ENCODE measurements at places on chromosomes 16 and 17. TPM values are rescaled to one million over a fixed set of nuclear protein-coding genes. Genes with fewer than 3 reads are reported as not detected.

- no peak for DNase-seq
These were observed 25.6 kb upstream of the NTN1 start for GRCh38 chr17:8995711-8996110.

DNA sequence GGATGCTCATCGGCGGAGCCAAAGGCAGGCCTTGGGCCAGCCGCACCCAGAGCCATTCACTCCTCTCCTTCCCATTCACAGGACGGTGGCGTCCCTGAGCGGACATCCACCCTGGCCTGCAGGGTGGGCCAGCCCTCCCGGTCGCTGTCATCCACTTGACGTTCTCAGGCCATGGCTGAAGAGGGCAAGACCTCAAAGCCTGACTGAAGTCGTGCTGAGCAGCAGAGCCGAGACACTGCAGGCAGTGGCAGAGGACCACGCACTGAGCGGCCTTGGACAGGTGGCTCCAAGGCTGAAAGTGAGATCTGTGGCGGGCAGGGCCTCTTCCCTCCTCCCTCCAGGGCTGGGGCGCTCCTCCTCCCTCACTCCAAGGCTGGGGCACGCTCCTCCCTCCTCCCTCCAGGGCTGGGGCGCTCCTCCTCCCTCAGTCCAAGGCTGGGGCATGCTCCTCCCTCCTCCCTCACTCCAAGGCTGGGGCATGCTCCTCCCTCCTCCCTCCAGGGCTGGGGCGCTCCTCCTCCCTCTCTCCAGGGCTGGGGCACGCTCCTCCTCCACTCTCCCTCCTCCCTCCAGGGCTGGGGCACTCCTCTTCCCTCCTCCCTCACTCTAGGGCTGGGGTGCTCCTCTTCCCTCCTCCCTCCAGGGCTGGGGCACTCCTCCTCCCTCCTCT is 24.1 kb downstream of the GNPTG start:
- DNase-seq = no peak

DNA sequence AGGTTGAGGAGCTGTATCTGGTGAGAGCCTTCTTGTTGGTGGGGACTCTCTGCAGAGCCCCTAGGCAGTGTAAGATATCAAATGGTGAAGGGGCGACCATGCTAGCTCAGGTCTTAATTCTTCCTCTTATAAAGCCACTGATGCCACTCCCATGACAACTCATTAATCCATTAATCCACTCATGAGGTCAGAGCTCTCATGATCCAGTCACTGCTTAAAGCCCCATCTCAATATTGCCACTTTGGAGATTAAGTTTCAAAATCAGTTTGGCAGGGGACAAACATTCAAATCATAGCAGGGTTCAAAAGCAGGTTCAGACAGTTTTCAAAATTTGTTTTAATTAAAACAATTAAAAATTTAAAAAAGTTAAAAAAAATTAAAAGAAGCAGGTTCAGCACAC is 13.1 kb upstream of the SPECC1 start:
- no peak for DNase-seq

DNA sequence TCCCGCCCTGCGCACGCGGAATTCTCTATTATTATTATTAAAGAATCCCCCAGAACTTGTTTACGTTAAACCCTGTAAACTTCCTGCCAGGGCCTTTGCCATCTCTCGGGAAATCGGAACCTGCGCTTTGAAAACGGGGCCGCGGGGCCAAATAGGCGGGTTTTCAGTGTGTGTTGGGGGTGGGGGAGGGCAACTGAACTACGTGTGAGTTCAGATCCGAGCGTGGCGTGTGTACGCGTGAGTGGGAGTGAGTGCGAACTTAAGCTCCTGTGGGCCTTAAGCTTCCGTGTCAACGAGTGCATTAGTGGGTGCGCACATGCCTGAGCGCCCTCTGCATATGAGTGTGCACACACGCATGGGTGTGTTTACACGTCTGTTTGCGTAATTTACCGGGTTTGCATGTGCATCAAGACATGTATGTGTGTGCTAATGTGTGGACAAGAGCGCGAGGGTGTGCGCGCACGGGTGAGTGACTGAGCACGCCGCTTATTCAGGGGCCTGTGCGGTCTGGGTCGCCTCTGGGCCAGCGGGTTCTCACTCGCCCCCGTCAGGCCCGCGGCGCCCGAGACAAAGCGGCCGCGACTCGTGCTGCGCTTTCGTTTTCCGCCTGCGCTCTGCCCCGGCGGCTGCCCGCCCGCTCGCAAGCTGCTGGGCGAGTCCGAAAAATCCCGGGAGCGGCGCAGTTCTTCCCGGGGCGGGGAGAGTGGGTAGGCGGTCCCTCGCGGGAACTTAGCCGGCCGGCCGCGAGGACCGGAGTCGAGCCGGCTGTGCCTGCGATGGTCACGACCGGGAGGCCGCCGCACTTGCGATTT is 1.2 kb upstream of the FOXF1 start:
- no peak for DNase-seq

- DNase-seq = no peak
These were observed 12.1 kb downstream of the TMEM95 start for GRCh38 chr17:7367083-7367482.

GRCh38 chr17:34665150-34665806 is 85.9 kb downstream of the TMEM132E start:
- DNase-seq = no peak

Gene SBK1
- 3.9 TPM for total RNA-seq

Gene OR1A1
- total RNA-seq = not detected
